ENCODE measurements at places on chromosomes 5 and 9.

DNA sequence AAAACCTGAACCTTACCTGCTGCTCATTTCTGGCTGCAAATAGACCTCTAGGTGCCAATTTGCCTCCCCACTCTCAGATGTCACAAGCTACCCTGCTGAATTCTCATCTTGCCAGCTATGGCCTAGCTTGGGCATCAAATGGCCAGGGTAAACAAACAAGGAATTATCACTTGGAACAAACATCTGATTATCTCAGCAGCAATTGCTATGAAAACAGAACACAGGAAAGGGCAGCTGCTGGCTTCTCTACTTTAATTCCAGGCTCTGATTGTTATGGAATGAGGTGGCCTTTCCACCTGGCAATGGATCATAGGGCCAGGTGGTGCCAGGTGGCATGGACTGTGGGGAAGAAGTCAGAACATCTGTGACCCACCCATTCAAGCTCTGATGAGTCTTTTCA is 505.1 kb downstream of the TLR4 start:
- no peak for DNase-seq

DNA sequence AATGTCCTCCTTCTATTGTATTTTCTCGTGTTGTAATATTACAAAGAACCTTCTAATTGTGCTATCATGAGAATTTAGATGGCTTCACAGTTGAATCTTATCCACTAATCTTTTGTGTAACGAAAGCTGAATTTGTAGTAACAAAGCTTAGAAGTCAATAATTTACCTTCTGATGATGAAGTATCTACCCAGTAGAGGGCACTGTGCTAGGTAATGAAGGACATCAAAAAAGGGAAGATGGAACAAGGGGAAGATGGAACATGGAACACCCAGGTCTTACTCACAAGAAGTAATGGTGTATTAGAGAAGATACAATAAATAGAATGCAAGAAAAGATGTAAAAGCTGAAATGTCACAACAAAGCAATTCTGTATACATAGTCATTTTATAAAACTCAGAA is 131.0 kb upstream of the CCNG1 start:
- no peak for DNase-seq

DNA sequence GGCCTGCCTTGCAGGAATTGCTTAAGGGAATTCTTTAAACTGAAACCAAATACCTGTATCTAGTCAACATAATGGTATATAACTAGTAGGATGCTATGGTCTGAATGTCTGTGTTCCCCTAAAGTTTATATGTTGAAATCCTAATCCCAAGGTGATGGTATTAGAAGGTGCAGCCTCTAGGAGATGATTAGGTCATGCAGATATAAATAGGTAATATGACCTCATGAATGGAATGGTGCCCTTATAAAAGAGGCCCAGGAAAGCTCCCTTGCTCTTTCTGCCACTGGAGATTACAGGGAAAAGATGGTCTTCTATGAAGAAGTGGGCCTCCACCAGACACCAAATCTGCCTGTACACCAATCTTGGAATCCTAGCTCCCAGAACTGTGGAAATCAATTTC is 7.4 kb upstream of the KIAA1958 start:
- no peak for DNase-seq

DNA sequence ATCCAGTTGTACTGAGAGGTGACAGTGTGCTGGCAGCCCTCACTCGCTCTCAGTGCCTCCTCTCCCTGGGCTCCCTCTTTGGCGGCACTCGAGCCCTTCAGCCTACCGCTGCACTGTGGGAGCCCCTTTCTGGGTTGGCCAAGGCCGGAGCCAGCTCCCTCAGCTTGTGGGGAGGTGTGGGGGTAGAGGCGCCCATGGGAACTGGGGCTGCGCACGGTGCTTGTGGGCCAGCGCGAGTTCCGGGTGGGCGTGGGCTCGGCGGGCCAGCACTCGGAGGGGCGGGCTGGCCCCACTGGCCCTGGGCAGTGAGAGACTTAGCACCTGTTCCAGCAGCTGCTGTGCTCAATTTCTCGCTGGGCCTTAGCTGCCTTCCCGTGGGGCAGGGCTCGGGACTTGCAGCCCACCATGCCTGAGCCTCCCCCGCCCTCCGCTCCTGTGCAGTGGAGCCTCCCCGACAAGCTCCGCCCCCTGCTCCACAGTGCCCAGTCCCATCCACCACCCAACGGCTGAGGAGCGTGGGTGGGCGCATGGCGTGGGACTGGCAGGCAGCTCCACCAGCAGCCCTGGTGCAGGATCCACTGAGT is 342.2 kb upstream of the ZNF608 start:
- DNase-seq, result no peak

DNA sequence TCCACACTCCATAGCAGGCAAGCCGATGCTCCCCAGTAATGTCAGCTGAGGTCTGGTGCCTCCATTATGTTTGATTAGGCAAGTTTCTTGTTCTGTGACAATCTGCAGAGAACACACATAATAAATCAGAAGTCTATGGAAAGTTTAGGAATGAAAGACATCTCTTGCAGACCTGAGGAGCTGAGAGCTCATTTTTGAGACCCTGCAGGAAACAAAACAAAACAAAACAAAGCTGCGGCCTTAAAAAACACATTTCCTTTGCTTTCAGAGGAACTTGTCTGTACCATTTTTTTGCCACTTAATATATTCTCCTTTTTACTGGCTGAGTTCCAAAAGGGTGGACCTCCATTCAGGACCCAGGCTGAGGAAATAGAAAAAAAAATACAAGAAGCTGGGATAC is 481.2 kb upstream of the DMAC1 start:
- no peak for DNase-seq

- no peak for DNase-seq
These were observed 30.9 kb upstream of the CDK20 start for GRCh38 chr9:88005240-88005639.

DNA sequence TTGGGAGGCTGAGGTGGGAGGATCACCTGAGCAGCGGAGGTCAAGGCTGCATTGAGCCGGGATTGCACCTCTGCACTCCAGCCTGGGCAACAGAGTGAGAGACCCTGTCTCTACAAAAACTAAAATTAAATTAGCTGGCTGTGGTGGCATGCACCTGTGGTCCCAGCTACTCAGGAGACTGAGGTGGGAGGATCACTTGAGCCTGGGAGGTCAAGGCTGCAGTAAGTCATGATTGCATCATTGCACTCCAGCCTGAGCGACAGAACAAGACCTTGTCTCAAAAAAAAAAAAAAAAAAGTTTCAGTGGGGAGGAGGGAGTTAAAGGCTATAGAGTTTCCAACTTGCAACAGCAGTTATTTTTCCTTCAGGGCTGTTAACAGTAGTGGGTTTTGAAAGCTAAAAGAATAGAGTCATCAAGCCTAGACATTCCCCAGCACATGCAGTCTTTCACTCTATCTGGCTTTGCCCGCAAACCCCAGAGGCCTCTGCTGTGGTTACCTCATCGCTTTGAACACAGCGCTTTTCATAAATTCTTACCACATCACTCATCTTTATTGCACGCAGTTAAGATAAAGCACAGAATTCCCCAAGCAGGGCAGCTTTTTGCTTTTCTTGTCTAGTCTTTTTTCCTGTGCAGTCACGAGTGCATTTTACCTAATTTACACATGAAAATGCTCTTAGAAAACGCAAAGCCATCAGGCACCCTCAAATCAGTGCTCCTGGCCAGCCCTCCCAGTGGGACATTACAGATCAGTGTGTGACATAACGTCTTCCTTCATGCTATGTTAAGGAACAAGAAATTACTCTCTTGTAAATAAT is 8.7 kb upstream of the SLC2A8 start:
- DNase-seq, result peak; percentile 71

GRCh38 chr5:177098470-177099141 is 11.9 kb downstream of the FGFR4 start:
- DNase-seq, result no peak

DNA sequence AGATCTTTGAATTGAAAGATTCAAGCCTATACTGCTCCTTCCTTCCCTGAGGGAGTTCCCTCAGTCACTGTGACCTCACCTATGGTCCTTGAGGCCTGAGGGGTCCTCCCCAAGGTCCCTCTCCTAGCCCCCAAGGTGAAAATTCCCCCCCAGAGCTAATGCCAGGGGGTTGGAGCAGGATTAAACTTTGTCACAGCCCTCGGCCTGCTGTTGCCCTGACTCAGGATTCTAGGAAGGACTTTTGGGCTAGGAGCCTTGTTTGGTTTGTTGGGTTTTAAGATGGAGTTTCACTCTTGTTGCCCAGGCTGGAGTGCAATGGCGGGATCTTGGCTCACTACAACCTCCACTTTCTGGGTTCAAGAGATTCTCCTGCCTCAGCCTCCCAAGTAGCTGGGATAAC is 123.2 kb downstream of the C5orf15 start:
- no peak for DNase-seq

GRCh38 chr9:115591584-115591984 is 473.6 kb upstream of the TNC start:
- DNase-seq, result no peak

GRCh38 chr9:2359891-2360471 is 261.6 kb upstream of the VLDLR start:
- no peak for DNase-seq
